ENCODE measurements at places on chromosomes 12 and 14. TPM values are rescaled to one million over a fixed set of nuclear protein-coding genes. Genes with fewer than 3 reads are reported as not detected.

- no peak overlapping the region for H3K27ac ChIP-seq
- peaks cover 17% of the 10 kb centered on the region for H3K36me3 ChIP-seq
- no peaks in the 10 kb centered on the region for H3K27me3 ChIP-seq
- no peak overlapping the region for H3K4me3 ChIP-seq
Measured at GRCh38 chr12:132137483-132138125, 6.5 kb downstream of the DDX51 start.

DNA sequence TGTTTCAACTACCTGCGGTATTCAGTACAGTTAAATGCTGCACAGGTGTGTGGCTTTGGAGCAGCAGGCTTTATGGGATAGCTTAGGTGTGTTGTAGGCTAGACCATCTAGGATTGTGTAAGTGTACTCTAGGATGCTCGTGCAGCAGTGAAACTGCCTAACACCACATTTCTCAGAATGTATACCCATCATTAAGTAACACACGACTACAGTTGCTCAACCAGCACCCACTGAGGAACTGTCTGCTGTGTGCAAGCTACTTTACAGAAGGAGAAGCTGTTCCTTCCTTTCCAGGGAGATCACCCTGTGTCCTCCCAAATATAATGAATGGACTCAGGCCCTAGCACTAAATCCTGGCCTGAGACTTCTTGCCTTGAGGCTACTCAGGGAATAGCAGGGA, 94.8 kb downstream of the SLC24A4 start:
- DNase-seq = peak; percentile 48
- H3K27me3 ChIP-seq = no peaks in the 10 kb centered on the region
- no peak overlapping the region for H3K4me3 ChIP-seq
- H3K36me3 ChIP-seq = no peaks in the 10 kb centered on the region
- no peaks in the 10 kb centered on the region for H3K4me1 ChIP-seq

DNA sequence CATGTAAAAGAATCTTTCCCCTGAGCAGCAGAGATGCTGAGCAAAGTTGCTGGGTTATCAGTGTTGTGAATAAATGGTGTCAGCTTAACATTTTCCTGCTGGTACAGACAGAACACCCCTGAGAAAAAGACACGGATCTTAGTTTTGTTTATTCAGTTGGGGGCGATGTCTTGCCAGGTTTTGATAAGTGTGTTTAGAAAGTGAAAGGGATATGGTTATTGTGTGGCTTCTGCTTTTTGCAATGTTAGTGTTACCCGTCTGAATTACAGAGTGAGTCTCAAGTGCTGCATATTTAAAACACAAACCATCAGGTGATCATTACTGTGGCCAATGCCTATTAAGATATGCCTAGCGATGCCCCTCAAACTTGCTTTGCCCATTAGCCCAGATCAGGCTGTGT, 864.6 kb upstream of the SEL1L start:
- H3K27ac ChIP-seq = no peak overlapping the region
- H3K27me3 ChIP-seq = no peaks in the 10 kb centered on the region
- H3K36me3 ChIP-seq = no peaks in the 10 kb centered on the region
- H3K4me1 ChIP-seq = no peaks in the 10 kb centered on the region
- no peak overlapping the region for H3K4me3 ChIP-seq

DNA sequence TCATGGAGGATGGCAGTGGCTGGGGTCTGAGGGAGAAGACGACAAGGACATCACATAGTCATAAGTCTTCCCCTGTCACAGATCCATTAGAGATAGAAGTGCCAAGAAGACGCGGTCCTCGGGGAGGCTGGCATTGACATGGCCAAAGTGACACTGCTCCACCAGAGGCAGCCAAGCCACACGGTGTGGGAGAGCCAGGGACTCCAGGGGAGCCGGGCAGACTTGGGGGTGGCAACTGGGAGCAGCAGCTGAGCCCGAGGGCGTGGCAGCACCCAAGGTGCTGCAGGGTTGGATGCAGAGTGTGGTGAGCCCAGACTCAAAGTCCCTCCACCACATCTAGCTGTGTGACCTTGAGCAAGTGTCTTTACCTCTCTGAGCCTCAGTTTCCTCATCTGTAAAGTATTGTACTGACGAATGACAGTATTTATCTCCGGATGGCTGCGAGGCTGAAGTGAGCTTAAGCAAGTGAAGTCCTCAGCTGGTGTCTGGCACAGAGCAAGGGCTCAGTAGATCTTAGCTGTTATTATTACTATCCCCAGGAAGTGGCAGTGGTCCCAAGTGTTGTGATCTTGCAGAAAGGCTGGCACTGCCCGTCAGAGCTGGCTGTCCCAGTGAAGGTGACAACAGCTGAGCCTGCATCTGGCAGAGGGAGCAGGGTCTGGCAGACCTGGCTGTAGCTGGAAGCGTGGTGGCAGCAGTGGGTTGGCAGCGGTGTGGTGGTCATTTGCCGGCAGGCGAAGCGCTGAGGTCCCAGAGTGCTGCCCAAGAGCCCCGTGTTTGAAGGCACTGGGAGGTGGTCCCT, 54.9 kb downstream of the ZNF664 start:
- H3K4me3 ChIP-seq = no peak overlapping the region
- no peak overlapping the region for H3K27ac ChIP-seq
- no peaks in the 10 kb centered on the region for H3K27me3 ChIP-seq
- no peak for DNase-seq

MYO1A gene
- total RNA-seq = 0.59 TPM

DNA sequence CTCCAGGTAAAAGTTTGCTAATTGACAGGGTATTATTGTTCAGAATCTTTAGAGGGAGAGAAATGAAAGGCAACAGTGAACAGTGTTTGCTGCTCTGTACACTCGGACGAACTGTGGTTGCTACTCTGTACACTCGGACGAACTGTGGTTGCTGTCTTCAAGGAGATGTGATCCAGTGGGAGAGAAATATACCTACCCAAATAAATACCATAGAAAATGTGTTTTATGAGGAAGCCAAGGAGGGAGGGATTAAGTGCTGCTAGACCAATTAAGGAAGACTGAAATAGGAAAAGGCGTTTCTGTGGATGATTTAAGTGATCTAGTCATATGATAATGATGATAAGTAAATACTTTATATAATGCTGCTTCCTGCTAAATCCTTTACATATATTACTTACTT, 2.7 kb downstream of the STK38L start:
- no peaks in the 10 kb centered on the region for H3K27me3 ChIP-seq
- H3K4me3 ChIP-seq = no peak overlapping the region
- no peaks in the 10 kb centered on the region for H3K36me3 ChIP-seq
- peaks cover 34% of the 10 kb centered on the region for H3K4me1 ChIP-seq

ATF7 gene
- 30.1 TPM for total RNA-seq

- H3K27ac ChIP-seq = peak overlapping the region; percentile 88
- peaks cover 5% of the 10 kb centered on the region for H3K36me3 ChIP-seq
- DNase-seq = peak; percentile 22
- peaks cover 35% of the 10 kb centered on the region for H3K4me1 ChIP-seq
- no peaks in the 10 kb centered on the region for H3K27me3 ChIP-seq
Measured at GRCh38 chr12:123532808-123533649, 490 bp downstream of the RILPL1 start.

GLIPR1L2 gene
- total RNA-seq = 1.8 TPM

Data from tibial nerve (tissue), 4 donors.